ENCODE measurements at places on chromosomes 5 and 9.
A peak's percentile ranks its signal among the peaks of the same experiment; 100 is the strongest.

DNA sequence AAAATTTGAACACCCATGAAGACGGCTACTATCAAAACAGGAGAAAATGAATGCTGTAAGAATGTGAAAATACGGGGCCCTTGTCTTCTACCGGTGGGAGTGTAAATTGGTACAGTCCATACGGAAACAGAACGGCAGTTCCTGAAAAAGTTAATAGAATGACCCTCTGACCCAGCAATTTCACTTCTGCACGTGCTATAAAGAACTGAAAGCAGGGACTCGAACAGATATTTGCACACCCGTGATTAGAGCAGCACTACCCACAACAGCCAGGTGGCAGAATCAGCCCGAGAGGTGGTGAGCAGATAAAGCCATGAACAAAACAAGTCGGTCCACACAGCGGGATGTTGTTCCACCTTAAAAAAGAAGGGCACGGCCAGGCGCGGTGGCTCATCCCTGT is 22.6 kb upstream of the SLC12A7 start:
- DNase-seq, result no peak

- no peak for DNase-seq
Measured at GRCh38 chr5:12704955-12705354, 800.7 kb upstream of the CTNND2 start.

- peak; percentile 18 for DNase-seq
Measured at GRCh38 chr9:84697509-84698114, 28.1 kb downstream of the NTRK2 start.

DNA sequence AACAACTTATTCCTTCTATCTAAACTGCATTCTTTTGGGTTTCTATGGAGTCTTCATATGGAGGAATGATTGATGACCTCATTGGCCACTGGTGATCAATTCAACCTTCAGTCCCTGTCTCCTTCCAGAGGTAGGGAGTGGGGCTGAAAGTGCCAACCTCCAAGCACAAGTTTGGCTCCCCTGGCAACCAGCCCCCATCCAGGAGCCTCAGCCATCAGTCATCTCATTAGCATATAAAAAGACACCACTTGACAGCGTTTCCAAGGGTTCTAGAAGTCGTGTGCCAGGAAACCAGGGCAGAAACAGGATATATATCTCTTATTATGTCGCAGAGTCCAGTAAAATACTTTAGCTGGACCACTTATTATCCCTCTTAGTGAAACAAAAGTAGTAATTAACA is 9.8 kb downstream of the SLC31A2 start:
- DNase-seq, result no peak

DNA sequence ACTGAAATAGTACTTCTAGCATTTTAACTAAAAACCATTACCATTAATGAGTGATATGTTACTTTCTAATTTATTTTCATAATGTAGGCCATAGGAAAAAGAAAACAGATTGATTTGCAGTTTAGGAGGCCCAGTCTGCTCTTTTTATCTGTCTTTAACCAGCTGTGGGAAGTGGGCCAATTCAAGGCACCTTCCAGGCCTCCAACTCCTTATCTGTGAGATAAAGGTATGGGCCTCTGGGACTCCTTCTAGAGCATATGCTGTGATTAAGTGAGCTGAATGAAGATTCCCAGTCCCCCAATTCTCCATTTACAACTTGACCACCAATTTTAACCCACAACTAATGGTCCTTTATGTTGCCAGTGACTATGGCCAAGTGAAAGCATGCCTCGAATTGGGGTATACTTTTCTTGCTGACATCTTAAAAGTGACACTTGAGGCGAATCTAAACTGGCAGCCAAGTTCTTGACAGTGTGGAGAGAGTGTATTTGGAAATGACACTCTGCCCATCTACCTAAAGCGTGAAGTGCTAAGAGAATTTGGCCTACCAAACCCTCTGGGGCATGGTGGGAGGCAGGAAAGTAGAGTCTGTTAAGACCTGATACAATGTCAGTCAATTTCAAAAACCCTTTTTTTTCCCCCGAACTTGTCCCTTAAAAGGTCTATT is 88.3 kb downstream of the PIK3R1 start:
- no peak for DNase-seq

- DNase-seq, result no peak
Measured at GRCh38 chr9:90385146-90385545, 257.5 kb downstream of the DIRAS2 start.

- DNase-seq, result no peak
Measured at GRCh38 chr5:122470365-122470764, 158.3 kb downstream of the SNCAIP start.

- DNase-seq, result peak; percentile 83
Measured at GRCh38 chr5:107361945-107362344, 308.8 kb downstream of the EFNA5 start.

GRCh38 chr5:137453483-137454080 is 45.5 kb downstream of the SPOCK1 start:
- DNase-seq, result peak; percentile 10

DNA sequence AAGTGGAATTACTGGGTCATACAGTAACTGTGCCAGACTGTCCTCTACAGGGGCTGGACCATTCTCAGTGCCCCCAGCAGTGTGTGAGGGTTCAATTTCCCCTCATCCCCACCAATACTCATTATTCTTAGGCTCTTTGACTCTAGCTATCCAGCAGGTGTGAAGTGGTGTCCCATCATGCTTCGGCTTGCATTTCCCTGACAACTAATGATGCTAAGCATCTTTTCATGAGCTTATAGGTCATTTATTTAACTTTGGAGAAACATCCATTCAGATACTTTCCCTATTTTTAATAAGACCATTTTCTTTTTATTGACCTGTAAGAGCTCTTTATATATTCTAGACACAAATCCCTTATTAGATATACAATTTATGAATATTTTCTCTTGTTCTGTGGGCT is 63.6 kb downstream of the ADAMTS2 start:
- DNase-seq, result no peak

GRCh38 chr9:25808554-25808953 is 130.3 kb upstream of the TUSC1 start:
- no peak for DNase-seq

DNA sequence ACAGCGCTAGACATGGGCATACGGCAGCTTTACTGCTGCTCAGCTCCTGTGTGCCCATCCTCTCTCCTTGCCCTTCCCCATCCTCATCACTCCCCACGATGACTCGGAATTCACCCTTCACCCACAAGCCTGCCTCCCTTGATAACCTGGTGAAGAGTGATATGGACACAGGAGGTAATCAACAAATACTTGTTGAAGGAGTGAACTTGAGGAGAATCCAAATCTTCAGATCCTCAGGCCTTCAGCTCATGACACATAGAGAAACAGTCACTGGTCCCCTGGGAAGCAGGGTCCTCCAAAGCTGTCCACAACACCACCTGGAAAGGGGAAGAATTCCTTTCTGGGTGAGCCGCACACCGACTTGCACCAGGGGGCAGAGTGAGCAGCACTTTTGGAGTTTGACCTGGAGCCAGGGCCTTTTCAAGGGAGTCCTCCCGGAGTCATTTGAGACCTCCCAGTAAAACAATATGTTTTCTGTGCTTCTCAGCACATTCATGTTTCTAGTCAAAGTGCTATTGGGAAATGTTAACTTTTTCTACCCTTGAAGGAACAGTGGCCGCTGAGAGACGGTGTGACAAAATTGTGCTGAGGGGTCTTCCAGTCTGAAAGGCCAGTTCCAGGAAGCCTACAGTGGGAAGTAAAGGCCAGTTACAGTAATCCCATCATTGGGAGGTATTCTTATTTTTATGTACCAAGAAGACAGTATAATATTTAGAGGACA is 332.3 kb downstream of the CWC27 start:
- DNase-seq, result peak; percentile 79

GRCh38 chr5:135073761-135074345 is 39.8 kb upstream of the PITX1 start:
- DNase-seq, result no peak

DNA sequence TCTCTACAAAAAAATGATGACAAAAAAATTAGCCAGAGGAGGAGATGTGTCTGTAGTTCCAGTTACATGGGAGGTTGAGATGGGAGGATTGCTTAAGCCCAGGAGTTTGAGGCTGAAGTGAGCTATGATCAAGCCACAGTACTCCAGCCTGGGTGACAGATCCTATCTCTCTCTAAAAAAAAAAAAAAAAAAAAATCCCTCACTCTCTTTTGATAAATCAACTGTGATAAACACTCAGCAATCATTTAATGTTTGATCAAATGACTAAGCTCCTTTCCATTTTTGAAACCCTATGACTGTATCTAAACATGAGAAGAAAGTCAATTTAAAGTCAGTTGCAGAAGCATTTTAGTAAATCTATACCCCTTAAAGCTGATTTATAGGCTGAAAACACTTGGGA is 112.1 kb upstream of the IL6ST start:
- DNase-seq, result no peak

DNA sequence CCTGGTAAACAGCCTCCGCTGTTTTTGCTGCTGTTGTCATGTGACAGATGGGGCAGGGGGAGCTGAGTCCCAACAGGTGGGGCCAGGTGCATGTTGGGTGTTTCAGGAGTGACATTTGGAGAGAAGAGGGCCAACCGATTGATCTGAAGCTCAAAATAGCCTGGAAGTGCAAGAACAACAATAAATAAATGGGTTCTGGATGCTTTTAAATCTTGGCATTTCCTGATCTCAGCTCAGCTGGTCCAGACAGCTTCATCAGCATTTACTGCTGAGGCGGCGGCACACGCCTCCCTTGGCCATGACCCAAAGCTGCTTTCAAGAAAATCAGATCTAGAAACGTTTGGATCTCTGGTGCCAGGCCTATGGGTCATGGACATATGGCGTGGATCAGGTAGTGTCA is 70.5 kb downstream of the PPARGC1B start:
- no peak for DNase-seq

- no peak for DNase-seq
Measured at GRCh38 chr5:121292664-121293063, 559.0 kb upstream of the FTMT start.

- DNase-seq, result no peak
Measured at GRCh38 chr5:108649106-108649505, 98.6 kb upstream of the FER start.

GRCh38 chr5:12951846-12952245 is 992.6 kb downstream of the DNAH5 start:
- no peak for DNase-seq

DNA sequence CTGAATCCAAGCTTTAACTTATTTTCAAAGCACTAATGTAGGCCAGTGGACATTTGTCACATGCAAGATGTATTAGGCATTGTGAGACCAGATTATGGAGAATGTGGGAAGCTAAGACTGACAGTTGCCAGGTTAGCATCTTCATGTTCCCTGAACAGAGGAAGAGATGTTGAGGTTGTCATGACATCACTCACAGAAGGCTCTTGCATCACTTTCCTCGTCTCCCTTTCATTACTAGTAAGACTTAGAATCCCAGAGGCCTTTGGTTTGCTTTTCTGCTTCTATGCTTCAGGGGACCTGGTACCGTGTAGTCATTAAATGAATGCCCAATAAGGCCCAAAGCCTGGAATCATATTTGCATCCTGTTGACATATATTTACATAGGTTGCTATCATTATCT is 76.4 kb upstream of the RPS23 start:
- no peak for DNase-seq

- no peak for DNase-seq
Measured at GRCh38 chr9:112631313-112632070, 86.4 kb downstream of the INIP start.

GRCh38 chr9:134416385-134417015 is 90.2 kb downstream of the RXRA start:
- DNase-seq, result no peak

DNA sequence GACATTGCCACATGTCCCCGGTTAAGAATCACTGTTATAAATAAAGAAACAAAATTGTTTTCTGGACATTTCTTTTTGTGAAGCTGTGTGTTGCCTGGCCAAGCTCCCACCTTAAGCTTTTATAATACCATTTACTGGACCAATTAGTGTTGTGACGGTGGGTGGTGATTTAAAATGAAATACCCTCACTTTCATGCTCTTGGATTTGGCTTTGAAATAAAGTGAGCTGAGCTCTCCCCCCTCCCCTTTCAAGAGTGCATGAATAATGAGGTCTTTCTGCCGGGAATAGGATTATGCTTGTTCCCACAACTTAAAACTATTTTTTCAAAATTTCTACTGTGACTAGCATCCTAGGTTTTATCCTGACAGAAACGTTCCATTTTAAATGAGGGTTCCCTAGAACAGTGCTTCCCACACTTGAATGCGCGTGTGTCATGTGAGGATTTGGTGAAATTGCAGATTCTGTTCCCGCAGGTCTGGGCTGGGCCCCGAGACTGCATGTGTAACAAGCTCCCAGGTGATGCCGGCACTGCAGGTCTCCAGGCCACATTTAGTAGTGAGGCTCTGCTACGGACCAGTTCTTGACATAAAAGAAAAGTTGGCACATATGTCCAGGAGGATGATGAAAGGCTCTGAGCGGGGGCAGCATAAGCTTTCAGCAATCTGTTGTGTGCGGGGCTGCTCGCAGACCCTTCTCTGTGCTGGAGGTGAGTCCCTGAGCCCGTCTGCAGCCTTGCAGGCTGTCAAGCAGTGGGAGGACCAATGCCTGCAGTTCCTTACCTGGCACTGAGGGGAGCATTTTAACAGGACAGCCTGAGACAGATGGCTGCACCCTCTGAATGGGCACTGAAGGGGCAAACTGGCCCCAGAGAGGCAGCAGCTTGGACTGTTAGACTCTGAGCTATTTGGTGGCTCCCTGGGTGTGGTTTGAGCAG is 24.4 kb downstream of the IQGAP2 start:
- DNase-seq, result no peak

- DNase-seq, result no peak
Measured at GRCh38 chr9:88993327-88993726, 2.1 kb downstream of the S1PR3 start.

DNA sequence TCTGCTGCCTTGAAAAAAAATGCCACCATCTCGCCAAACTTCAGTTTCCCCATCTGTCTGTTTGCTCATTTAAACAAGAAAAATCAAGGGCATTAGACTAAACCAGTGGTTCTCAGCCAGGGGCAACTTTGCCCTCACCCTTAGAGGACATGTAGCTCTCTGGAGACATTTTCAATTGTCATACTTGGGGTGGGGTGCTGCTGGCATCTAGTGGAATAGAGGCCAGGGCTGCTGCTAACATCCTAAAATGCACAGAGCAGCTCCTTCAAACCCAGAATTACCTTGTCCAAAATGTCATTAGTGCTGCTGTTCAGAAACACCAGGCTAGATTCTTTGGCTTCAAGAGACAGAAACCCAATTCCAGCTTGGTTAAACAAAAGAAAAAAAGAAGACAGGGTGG is 71.1 kb upstream of the FOXE1 start:
- no peak for DNase-seq

GRCh38 chr5:5699062-5699461 is 276.6 kb downstream of the ICE1 start:
- DNase-seq, result no peak

- no peak for DNase-seq
Measured at GRCh38 chr9:74499111-74499601, 2.0 kb downstream of the RORB start.

GRCh38 chr9:5614192-5614591 is 14.7 kb upstream of the RIC1 start:
- no peak for DNase-seq

GRCh38 chr5:42089705-42090104 is 164.6 kb downstream of the FBXO4 start:
- DNase-seq, result no peak

DNA sequence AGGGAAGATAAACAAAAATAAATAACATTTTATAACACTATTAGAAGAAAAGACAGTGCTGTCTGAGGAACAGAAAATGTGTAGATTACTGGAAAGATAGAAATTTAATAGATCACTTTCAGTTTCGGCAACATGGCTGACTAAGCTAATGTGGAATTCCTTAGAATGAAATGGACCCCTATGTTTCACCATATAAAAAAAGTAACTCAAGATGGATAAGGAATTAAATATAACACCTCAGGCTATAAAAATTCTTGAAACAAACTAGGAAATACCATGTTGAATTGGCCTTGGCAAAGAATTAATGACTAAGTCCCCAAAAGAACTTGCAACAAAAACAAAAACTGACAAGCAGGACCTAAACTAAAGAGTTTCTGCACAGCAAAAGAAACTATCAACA is 558.3 kb downstream of the CHSY3 start:
- DNase-seq, result no peak
